ENCODE measurements at places on chromosomes 1 and 21. TPM values are rescaled to one million over a fixed set of nuclear protein-coding genes. Genes with fewer than 3 reads are reported as not detected.

DNA sequence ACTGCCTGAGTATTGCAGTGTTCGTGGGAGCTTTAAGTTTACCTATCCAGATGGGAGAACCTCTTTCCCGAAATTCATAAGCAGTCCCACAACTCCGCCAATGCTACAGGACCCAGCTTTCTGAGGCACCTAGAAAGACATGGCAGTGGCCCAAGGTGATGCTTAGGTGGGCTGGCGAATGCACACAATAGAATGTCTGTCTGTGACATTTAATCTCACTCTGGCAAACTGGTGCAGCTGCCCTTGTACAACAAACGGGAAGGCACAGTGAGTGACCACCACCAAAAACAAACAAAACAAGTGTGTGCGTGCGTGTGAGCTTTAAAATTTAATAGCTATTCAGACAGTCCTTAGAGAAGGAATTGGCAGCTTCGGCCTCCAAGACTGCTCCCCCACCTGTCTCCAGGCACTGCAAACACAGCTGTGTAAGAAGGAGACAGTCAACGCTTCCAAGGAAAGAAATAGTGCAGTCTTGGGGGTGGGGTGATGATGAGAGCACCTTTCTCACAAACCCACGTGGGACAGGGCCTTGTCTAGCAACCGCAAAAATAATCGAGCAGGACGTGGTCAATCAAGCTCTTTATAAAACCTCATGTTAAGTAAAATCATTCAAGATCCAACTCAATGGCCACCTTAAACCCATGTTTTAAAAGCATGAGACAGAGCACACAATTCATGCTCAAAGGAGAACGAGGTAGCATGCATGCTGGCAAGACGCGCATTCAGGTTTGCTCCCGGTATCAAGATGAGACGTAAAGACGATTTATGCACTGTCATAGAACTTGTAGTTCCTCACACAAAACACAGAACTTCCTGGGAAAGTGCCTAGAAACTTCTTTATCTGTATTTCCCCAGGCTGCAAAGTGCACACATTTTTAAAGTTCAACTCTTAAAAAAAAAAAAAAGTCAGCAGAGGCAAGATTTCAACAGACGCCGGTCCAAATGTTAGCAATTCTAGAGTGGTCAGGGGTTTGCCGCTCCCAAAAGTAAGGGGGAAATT, 84.1 kb downstream of the TM2D1 start:
- no peak for DNase-seq

DNA sequence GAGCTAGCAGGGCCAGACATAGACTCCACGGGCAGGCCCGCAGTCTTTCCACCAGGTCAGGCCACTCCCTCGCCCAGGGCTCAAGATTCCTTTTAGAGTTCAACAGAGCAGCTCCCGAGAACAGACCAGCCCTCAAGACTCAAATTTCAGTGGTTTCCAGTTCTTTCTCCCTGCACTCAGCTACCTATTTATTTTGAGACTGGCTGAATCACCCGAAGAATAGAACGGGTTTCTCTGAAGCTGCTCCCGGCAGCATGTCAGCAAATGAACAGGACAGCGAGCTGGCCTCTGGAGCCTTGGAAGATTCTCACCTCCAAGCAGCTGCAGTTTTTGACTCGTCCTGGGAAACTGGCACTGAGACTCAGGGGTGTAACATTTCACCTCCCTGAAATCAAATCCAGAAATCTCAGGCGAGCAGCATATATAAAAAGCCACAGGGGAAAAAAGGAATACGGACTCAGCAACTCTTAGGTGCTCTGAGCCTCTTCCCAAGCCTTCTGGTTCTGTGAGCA, 177.9 kb downstream of the CLIC6 start:
- DNase-seq = peak; percentile 89

DNA sequence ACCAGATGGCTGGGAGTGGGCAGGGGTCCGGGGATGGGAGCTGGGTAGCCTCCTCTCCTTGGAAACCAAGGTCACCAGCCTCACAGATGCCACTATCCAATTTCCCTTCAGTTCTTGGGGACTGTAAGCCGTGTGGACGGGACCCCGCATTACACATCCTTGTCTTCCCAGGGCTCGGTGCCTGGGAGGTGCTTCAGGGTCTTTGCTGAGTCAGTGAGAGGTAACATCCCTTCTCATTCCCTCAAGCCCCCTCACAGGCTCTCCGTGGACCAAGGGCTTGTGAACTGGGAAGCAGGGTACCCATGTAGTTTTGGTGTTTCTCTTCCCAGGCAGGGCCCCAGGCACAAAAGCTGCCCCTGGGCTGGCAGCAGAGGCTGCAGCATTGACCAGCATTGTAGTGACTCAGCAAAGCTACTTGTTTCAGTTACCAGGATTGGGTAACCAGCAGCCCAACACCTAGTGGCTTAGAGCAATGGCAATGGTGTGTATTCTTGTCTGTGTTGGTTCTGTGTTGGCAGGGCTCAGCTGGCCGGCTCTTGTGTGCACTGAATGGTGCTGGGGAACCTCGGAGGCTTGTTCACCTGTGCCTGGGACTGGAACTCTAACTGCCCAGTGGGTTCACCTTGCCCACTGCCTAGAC, 24.6 kb upstream of the PCBP3 start:
- DNase-seq = no peak

DNA sequence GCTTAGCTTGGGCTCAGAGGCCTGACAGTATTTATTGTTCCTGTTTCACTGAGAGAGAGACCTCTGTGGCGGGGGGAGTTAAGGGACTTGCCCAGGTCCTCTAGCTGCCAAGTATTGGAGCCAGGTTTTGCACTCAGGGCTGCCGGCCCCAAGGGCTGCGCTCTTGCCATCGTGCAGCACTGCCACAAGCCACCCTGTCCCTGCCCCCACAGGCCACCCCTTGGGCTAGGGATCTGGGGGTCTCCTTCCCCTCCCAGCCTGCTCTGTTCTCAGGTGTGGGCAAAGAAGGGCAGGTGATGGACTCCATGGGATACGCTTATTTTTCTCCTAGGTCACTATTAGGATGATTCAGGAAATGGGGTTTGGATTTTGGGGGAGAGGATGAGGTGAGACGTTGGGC, 8.7 kb downstream of the KIAA1614 start:
- DNase-seq = no peak

GRCh38 chr1:29688471-29689365, 452.4 kb downstream of the PTPRU start:
- DNase-seq = peak; percentile 62

Gene NTRK1
- total RNA-seq = not detected

Gene CDC7
- total RNA-seq = 5.2 TPM

Gene NUDT4B
- 25.4 TPM for total RNA-seq

All from fibroblast of villous mesenchyme (primary cell).